Prostate gland (tissue), 2 donors: ENCODE measurements at places on chromosomes 4 and X. TPM values are rescaled to one million over a fixed set of nuclear protein-coding genes. Genes with fewer than 3 reads are reported as not detected.

YY2 gene
- 0.82 TPM for total RNA-seq

RPA4 gene
- total RNA-seq: 1.8 TPM

DNA sequence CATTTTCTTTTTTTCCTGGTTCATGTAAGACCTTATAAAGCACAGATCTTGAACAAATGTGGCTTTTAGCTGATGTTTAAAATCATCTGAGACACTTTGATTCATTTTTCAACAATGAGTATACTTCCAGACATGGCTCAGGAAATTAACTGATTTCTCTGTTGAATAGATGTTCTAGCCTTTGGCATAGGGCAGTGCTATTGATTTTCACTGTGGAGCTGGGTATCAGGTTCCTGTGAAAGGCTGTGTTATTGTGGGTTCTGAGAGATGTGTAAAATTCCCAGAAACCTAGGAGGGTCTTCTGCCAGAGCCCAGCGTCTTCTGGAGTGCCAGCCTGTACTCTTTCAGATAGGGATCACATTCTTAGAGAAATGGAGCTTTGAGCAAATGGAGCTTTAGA, 278.9 kb downstream of the EPHA5 start:
- no peak for DNase-seq

GRCh38 chr4:143369552-143369951, 32.9 kb downstream of the GAB1 start:
- DNase-seq: no peak

- no peak for DNase-seq
Measured at GRCh38 chrX:48806081-48806480, 4.2 kb downstream of the HDAC6 start.

DNA sequence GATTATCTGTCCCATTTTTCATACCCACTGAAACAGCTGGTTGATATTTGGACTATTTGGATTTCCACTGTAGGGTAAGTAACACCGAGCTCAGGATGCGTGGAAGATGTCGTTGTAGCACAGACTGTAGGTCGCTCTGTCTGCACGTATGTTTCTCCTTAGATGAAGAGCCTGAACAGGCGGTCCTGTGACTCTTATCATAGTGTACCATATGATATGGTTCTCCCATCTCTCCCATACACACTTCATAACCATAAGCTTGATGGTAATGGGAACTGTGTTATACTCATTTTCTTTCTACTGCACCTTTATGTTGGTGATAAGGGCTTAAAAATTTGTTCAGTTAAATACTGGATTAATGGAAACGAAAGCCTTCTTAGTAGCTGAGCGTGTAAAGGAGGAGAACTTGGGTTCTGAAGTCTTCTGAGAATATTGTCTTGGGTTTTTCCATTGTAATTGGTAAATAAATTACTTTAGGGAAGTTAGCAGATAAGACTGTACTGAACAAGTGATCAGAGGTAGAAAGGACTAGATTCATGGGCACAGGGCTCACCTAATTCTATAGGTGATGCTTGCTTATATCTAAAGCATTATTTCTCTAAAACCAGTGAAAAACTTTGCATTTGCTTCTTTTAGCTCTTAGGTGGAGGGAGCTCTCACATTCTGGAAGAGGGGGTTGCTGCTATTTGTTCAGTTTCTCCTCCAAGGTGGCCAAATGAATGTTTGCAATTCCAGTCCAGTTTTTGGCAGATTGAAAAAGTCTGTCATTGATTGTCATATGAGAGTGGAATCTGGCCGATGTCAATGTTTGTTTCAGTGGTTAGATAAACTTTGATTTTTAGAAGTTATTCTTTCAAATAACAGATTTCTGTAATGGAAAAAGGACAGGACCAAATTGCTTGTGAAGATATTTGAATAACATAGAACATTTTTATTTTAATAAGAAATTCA, 15.8 kb downstream of the SMAD1 start:
- DNase-seq: no peak

DNA sequence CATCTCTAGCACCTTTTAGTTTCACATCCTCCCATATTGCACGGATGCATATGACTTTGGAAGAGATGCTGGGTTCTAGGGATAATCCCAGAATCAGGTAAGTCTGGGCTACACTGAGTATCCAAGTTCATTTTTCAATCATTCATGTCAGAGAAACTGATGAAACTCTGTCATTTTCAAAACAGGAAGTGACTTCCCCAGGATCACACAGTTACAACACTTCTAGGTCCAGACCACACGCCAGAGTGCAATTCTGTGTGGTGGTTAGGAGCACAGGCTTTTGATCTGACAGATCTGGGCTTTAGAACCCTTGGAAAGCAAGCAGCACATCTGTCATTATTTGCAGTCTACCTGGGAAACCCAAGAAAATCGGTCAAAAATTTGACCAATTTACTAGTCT, 52.1 kb upstream of the CDKN2AIP start:
- no peak for DNase-seq

DNA sequence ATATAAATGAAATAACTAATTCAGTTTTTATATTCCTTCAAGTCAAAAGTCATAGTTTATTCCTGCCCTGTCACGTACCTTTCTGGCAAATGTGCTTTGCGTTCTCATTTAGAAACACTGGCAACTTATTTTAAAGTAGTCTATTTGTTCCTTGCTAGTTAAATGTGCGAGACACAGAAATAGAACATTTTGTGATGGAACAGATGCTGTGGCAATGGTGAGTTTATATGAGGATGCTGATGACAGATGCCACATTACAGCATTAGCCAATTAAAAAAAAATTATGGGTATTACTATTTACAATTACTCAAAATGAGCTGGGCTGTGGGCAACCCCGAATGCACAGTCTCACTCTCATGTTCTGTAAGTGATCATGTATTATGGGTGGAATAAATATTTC, 26.1 kb upstream of the EPHA5 start:
- no peak for DNase-seq

DNA sequence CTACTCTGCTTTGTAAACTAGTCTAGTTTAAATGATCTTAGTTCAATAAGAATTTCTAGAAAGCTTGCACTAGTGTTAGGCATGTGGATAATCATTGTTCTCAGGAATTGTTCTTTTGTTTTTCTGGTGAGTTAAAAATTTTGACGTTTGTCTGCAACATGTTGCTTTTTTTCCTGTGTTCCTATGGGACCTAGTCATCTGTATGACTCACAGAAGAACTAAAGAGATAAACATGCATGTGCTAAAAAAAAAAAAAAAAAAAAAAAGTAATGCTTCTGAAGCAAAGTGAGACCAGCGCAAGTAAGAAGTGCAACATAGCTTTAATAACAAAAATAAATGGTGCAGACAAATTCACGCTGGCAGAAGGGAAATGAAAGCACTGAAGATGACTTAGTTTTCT, 471.2 kb downstream of the IQCM start:
- DNase-seq: no peak

- no peak for DNase-seq
Measured at GRCh38 chr4:1789552-1789951, 3.5 kb upstream of the FGFR3 start.

GRCh38 chr4:133960975-133961374, 240.6 kb downstream of the PABPC4L start:
- no peak for DNase-seq
